Fibroblast of the conjunctiva (primary cell): ENCODE measurements at places on chromosomes 3 and 15.

DNA sequence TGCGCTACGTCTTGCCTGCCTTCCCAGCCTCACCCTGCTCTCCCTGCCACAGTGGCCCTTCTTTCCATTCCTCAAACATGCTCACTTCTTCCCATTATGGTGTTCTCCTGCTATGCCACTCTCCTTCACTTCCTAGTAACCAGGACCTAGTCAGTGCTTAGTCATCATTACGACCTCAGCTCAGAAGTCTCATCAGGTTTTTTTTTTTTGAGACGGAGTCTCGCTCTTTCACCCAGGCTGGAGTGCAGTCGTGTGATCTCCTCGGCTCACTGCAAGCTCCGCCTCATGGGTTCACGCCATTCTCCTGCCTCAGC, 149.5 kb downstream of the GREM1 start:
- peak; percentile 33 for DNase-seq

DNA sequence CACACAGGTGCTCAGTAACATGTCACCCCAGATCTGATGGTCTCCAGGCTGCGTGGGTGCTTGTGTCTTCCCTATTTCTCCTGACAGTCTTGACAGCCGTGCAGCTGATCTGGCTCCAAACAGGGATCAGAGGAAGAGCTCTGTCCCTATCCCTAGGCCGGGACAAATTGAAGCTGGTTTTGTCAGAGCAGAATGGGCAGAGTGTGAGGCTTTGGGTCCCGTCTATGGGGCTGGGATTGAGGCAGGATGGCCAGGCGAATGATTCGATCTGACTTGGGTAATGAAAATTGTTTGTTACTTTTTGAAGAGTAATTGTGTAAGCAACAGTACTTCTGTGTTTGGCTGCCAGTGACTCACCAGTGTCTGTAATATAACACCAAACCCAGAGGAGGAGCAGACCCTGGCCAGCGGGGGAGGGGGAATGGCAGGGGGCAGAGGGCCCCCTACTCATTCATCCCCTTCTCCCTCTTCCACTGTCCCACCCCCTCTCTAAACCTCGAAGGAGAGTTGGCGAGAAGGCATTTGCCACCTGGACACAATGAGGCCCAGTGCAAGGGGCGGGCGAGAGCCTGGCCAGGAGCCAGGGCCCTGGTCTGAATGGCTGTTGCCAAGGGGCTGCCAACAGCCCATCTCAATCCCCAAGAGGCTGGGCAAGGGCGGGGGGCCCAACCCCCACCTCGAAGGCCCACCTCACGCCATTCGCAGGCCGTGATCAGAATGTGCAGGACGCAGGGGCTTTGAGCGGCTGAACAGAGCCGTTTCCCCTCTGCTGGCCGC, 4.9 kb upstream of the MAGEF1 start:
- DNase-seq = peak; percentile 39

DNA sequence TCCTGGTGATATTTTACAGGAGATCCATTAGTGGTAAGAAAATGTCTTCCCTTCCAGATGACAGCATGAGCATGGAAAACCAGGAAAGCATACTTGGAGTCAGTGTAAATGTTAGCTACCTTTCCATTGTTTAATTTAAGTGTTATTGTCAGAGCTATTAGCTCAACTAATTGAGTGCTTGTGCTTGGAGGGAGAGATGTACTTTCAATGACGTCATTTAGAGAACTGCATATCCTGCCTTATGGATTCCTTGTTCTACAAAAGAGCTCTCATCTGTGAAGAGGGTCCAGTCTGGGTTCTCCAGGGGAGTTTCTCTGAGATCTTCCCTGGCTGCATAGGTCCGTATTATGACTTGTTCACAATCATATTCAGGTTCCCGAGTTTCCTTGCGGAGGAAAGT, 687.2 kb downstream of the TBL1XR1 start:
- DNase-seq = no peak

GRCh38 chr3:194351080-194351672, at the start of gene CPN2:
CPN2 (minus strand) TSS chr3:194351328; CDS start chr3:194342702, 8,626 bp downstream.
- no peak for DNase-seq

GRCh38 chr3:62210011-62210410, 163.3 kb downstream of the FEZF2 start:
- no peak for DNase-seq

- DNase-seq = no peak
These were observed 120.2 kb upstream of the IGF1R start for GRCh38 chr15:98528046-98528725.

- no peak for DNase-seq
These were observed 91.9 kb downstream of the PCSK6 start for GRCh38 chr15:101397521-101398003.

DNA sequence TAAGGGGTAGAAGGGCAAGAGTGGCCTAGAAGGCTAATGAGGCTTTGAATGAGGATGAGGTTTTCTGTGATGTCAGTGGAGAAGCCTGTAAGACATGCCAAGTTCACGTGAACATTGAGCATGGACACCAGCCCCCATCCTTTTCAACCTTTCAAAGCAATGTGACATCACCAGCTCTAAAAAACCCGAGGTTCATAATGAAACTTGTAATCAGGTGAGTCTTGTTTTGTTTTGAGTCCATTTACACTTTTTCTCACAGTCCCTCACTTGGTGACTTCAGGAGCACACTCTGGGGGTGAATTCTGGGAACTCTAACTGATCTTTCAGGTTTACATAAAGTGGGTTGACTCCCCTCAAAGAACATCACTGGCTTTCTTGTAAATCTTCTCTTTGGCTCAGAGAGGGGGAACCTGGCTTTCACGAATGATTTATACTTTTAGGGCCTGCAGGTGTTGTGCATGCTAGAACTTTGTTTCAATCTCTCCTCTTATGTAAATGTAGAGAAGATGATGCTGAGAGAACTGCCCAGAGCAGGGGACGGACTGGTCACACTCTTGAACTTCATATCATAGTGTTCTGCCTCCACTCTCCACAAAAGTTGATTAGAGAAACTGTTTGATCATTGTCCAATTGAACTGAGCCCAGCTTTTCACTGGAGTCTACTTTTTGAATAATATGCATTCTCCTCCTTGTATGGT, 224.7 kb upstream of the SATB1 start:
- no peak for DNase-seq

- DNase-seq = no peak
These were observed 18.3 kb downstream of the RASA2 start for GRCh38 chr3:141505166-141505565.

- no peak for DNase-seq
These were observed 9.8 kb downstream of the MSL2 start for GRCh38 chr3:136186344-136186743.

GRCh38 chr15:83057002-83057401, 10.1 kb downstream of the BTBD1 start:
- no peak for DNase-seq

- DNase-seq = peak; percentile 37
These were observed 278.5 kb upstream of the RASGRP1 start for GRCh38 chr15:38843051-38843501.

DNA sequence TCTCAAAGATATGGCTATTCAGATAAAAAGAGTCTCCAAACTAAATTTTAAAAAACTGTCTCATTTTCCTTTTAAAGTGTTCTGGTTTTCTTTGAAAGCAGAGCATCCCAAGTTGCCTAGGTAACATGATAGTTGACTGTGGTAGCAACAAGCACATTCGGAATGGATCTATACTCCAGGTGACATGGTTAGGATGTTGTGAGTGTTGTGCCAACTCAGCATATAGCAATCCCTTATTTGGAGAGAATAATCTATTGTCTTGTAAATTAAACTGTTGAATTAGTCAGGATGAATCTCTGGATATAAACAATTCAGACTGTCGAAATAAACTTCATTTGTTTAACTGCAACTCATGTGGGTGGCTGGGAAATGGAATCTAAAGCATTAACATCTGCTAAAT, 418.6 kb downstream of the TUSC7 start:
- no peak for DNase-seq

- DNase-seq = peak; percentile 80
These were observed 130.1 kb upstream of the RARB start for GRCh38 chr3:25297667-25298585.

GRCh38 chr3:172367205-172368105, 80.8 kb downstream of the GHSR start:
- DNase-seq = no peak

DNA sequence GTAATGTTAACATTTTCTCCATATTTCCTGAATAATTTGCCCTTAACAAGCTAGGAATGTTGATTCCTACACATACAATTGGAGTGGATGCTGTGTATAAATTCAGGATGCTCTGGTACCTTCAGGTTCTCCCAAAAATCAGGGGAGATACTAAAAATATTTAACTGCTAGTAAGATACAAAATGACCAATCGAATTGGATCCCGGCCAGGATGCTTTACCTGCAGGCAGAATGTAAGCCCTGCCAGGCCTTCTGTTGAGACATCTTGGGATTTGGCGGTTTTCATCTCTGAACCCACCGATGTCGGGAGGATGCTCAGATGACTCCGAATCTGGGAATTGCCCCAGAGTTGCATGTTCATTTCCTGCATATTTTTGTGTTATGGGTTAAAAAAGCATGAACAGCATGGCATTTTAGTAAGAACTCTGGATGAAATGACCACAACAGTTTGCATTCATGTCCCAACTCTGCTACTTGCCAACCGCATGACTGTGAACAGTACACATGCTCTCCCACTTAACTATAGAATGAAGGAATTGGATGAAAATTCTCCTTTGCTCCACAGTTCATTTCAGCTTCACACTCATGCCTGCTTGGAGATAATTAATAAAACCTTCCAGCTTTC, 241.4 kb upstream of the TBL1XR1 start:
- no peak for DNase-seq

GRCh38 chr3:33054100-33055092, 42.5 kb downstream of the GLB1 start:
- DNase-seq = no peak

DNA sequence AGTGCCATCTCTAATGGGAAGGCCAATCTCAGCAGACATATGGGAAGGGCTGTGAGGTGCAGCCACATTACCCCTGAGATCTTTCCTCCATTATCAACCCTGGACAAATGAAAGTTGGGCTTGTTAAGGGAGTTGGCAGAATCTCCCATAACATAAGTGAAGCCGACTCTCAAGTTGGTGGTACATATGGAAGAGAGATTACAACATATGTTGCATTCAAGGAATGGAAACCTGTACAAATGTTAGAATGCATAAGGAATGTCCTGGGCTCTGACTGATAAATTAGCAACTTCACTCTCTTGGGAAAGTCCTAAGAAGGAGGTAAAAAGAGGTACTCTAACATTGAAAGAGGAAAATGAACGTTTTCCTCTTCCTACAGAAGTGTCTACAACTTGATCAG, 288.7 kb downstream of the IL20RB start:
- no peak for DNase-seq

GRCh38 chr3:192825216-192825615, 92.4 kb downstream of the MB21D2 start:
- DNase-seq = no peak

- no peak for DNase-seq
These were observed 1011.3 kb upstream of the NR2F2 start for GRCh38 chr15:95319242-95319641.

DNA sequence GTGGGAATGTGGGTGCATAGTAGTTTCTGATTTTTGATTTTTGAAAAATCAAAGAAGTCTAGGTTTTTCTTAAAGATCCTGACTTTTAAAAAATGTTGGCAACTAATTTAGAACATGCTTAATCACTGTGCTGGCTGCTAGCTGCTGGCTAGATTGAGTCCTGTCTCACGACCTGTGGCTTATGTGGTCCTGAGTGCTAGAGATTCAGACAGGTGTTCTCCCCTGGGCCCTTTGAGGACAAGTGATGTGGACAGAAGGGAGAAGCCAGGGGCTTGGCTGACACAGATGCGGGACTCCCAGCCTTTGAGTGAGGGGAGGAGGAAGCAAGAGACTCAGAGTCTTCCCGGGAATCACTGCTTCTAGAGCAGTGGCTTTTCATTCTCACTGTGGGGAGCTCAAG, 47.5 kb downstream of the CORO2B start:
- DNase-seq = no peak

- DNase-seq = no peak
These were observed 3.2 kb upstream of the DHX30 start for GRCh38 chr3:47799733-47800132.

GRCh38 chr3:128144512-128145187, 8.6 kb upstream of the EEFSEC start:
- DNase-seq = no peak

DNA sequence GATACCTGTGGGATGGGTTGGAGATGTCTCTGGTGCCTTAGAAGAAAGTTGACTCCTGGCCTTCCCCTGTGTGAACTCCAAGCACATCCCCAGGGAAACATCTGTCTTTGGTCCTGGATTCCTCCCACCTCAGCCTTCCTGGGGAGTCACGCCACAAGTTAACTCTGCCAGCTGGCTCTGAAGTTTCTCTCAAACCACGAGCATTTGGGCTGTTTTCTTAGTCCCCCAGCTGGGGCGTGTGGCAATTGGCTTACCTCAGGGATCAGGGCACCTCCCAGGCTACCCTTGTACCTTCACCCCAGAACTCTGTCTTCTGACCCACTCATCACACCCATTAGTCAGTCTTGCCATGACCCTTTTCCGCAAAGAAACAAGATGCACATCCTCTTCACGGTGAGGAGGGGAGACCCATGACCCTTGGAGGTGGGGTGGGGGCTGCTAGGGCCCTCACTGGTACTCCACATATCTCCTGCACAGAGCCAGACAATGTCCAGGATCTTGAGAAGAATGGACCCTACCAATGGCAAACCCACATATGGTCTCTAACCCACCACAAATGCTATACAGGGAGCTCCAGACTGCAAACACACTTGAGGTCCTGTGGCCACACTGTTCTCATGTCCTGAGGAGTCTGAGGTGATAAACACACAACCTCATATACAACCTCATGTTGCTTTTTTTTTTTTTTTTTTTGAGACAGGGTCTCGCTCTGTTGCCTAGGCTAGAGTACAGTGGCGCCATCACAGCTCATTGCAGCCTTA, 3.9 kb downstream of the NEIL1 start:
- DNase-seq = no peak

DNA sequence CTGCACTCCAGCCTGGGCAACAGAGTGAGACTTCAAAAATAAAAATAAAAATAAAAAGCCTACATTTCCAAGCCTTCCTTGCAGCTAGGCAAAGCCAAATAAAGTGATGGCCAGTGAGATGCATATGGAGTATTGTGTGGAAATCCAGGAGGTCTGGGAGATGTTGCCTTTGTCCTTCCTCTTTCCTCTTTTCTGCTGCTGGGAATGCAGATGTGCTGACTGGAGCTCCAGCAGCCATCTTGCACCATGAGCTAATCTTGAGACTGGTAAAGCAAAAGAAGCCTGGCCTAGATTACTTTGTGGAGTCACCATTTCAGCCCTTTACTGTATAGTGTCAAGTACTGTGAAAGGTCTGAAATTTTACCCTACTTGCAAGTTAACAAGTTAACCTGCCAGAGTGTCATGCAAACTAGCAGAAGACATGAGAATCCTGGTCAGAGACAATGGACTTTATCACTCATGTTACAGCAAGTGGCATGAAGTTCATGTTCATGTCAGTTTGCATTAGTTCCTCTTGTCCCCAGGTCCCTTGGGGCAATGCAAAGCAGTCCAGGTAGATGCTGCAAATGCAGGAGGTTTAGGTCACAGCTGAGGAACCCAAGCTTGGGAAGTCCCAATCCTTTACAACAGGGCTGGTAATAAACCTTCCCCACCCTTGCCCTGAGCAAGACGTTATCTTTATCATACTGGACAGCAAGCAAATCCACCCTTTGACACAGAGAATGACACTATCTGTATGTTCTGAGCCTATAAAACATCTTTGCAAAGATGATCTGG, 103.1 kb downstream of the TLE3 start:
- DNase-seq = no peak

GRCh38 chr3:126448893-126449180, 26.9 kb downstream of the ZXDC start:
- DNase-seq = no peak
